ENCODE measurements at places on chromosomes 7 and 10. TPM values are rescaled to one million over a fixed set of nuclear protein-coding genes. Genes with fewer than 3 reads are reported as not detected.

Gene SNCG
- 69.2 TPM for total RNA-seq

Gene RADIL
- 4.9 TPM for total RNA-seq

Gene ATRNL1
- total RNA-seq: 153 TPM

DNA sequence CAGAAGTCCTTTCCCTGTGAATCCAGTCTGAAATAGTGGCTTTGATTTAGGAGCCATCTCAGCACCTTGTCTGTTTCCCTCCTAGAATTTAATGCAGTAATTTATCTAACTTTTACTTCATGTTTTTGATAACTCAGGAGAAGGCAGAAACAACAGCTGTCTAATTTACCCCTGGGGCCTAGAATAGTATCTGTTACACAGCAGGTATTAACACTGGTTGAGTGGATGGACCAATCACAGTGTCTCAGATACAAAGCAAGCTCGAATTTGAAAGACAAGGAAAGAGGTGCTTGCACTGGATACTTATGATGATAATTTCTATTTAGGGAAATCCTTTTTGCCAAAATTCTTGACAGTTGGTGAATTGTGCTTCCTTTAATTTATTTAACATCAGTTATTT, 23.4 kb downstream of the CHRM2 start:
- no peak for DNase-seq

- no peak for DNase-seq
These were observed 25.6 kb downstream of the TAS2R41 start for GRCh38 chr7:143503261-143503660.

DNA sequence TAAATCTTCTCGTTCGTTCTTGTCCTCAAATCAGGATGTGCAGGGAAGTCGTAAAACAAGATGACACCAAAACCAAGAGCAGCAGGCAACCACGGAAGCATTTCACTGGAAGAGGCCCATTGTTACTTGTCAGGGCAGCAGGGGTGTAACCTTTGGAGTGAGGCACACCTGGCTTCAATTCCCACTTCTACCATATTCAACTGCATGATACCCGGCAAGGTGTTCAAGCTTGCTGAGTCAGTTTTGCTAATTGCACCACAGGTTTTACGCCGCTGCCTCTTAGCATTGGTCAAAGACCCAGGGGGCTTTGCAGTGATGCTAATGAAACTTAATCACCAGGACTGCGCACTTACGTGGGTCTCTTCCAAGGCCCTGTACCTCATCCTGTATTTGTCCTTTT, 50.0 kb upstream of the PTER start:
- no peak for DNase-seq

DNA sequence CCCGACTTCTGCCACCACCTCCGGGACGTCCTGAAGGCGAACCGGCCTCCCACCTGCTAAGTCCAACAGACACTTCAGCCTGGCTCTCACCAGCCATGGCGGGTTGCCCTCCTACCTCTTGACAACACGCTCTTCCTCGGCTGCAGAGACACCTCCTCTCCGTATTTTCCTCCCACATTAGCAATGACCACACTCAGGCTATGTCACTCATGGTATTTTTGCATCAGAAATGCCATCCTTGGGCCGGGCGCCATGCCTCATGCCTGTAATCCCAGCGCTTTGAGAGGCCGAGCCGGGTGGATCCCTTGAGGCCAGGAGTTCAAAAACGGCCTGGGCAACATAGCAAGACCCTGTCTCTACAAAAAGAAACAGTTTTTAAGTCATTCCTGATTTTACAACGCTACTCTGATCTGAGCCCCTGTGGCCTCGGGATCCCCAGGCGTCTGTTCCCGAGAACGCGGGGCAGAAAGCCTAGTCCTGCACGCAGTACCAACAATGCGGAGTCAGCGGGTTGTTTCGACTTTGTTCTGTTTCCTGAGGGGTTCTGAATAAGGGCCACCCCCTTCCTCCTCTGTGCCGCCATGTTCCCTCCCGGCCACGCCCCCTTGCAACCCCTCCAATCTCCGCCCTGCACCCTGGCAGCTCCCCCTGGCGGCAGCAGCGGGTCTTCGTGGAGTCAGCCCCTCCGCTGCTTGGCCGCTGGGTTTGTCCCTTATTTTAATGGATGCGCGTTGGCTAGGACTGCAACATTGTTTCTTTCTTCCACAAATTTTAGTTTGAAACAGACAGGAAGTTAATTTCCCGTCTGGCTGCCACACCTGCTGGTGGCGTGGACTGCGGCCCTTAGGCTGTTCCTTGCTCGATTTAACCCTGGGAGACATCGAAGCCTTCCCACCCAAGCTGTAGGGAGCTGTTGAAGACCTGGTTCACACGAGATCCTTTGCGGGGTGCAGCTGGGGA, 9.7 kb upstream of the ZFAND2A start:
- DNase-seq: no peak

- no peak for DNase-seq
These were observed 6.3 kb upstream of the TBX20 start for GRCh38 chr7:35260246-35260645.

Data from urinary bladder (tissue), 4 donors.